GM03348 (cell line): ENCODE measurements at places on chromosomes 13 and 19.

- no peak for DNase-seq
Observed at GRCh38 chr13:57933606-57934005, 302.1 kb downstream of the PCDH17 start.

DNA sequence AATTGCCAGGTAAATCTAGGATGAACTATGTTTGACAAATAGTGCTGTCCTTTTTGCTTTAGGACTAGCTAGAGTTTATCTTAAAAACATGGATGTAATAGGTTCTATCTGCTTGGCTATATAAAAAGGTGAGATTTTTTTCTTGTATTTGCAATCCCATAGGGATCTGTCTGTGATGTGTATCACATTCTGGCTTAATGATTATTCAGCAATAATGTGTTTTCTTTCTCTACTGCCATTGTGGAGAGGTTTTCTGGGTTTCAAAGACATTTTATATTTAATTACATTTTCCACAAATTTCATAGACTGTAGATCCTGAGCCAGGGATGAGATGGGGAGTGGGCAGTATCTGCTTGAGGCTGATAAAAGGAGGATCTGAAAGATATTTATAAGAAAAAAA lies 277.8 kb upstream of the SLITRK5 start:
- DNase-seq, result no peak

- peak; percentile 85 for DNase-seq
Observed at GRCh38 chr19:2549701-2550191, 73.8 kb downstream of the GADD45B start.

GRCh38 chr13:65911546-65912193 lies 1318.5 kb downstream of the PCDH9 start:
- peak; percentile 18 for DNase-seq

- DNase-seq, result no peak
Observed at GRCh38 chr13:110559429-110559943, 2.0 kb downstream of the RAB20 start.

DNA sequence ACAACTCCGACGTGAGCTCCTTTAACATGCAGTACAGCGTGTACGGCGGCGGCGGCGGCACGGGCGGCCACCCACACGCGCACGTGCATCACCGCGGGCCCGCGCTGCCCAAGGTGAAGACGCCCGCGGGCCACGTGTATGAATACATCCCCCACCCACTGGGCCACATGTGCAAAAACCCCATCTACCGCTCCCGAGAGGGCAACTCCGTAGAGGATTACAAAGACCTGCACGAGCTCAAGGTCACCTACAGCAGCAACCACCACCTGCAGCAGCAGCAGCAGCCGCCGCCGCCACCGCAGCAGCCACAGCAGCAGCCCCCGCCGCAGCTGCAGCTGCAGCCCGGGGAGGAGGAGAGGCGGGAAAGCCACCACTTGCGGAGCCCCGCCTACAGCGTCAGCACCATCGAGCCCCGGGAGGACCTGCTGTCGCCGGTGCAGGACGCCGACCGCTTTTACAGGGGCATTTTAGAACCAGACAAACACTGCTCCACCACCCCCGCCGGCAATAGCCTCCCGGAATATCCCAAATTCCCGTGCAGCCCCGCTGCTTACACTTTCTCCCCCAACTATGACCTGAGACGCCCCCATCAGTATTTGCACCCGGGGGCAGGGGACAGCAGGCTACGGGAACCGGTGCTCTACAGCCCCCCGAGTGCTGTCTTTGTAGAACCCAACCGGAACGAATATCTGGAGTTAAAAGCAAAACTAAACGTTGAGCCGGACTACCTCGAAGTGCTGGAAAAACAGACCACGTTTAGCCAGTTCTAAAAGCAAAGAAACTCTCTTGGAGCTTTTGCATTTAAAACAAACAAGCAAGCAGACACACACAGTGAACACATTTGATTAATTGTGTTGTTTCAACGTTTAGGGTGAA lies 6.6 kb downstream of the SLITRK5 start:
- DNase-seq, result no peak

DNA sequence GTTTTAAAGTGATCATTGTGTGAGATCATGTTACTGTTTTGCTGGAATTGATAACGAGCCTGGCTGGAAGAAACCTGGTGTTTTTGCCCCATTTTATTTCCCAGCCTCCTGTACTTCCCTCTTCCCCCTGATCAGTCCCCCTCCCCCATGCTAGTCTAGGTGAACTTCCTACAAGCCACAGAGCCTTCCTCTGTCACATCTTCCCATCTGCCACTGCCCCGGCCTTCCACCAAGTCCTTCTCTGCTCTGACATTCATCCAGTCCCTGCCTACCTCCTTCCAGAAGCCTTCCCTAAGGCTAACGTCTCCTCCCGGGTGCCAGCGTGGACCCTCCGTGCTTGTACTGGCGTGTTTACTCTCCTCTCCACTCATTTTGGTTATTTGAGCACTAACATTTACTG lies 14.3 kb downstream of the FARP1 start:
- no peak for DNase-seq

DNA sequence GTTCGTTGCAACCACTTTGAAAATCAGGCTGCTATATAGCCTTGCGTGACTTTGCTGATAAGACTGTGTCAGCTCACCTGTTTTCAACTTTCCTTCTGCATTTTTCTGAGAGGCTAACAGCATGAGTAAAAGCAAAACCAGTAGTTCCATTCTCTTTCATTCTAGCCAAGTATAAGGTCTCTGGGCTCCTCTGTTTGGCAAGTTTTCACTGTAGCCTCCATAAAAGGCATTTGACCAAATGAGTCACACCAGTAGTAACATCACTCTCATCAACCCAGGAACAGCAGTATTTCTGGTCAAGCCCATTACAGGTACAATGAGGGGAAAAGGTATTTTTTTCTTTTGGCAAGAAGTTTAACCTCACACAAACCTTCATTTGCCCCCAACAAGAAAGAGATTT lies 1149.8 kb upstream of the MIR17HG start:
- peak; percentile 13 for DNase-seq

GRCh38 chr19:53991224-53992113 lies at the start of gene CACNG6:
TSS of gene CACNG6 (plus strand) at chr19:53991637. CDS start at chr19:53992878, 1,241 bp downstream.
- DNase-seq, result peak; percentile 48

- DNase-seq, result peak; percentile 16
Observed at GRCh38 chr13:83221813-83222241, 660.4 kb downstream of the SLITRK1 start.

- DNase-seq, result no peak
Observed at GRCh38 chr19:45653634-45654033, 14.4 kb upstream of the GIPR start.

- no peak for DNase-seq
Observed at GRCh38 chr19:10881403-10882107, 10.2 kb downstream of the CARM1 start.

DNA sequence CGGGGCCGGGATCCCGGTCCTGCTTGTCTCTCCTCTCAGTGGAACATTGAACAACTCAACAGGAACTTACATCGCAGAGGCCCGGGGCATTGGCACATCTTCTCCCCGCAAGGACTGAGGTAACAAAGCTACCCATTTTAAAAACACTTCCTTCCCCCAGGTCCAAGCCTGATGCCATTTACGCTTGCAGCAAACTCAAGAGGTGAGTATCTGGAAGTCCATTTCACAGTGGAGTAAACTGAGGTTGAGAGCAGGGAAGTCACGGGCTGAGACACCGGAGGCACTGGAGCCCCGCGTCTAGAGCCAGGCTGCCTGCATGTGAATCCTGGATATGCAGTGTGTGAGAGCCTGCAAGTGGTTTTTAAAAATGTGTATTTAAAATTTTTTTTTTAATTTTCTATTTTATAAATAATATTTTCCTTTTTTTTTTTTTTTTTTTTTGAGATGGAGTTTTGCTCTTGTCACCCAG lies 492 bp upstream of the PGLYRP1 start:
- no peak for DNase-seq

DNA sequence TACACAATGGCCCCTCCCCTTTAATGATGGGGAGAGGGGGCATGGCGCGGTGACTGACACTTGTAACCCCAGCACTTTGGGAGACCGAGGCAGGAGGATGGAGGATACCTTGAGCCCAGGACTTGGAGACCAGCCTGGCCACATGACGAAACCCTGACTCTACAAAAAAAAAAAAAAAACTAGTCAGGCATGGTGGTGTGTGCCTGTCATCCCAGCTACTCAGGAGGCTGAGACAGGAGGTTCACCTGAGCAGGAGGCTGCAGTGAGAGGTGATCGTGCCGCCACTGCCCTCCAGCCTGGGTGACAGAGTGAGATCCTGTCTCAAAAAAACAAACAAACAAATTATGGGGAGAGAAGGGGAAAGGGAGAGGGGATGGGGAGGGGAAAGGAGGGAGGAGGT lies 13.8 kb upstream of the ZBTB7A start:
- no peak for DNase-seq

DNA sequence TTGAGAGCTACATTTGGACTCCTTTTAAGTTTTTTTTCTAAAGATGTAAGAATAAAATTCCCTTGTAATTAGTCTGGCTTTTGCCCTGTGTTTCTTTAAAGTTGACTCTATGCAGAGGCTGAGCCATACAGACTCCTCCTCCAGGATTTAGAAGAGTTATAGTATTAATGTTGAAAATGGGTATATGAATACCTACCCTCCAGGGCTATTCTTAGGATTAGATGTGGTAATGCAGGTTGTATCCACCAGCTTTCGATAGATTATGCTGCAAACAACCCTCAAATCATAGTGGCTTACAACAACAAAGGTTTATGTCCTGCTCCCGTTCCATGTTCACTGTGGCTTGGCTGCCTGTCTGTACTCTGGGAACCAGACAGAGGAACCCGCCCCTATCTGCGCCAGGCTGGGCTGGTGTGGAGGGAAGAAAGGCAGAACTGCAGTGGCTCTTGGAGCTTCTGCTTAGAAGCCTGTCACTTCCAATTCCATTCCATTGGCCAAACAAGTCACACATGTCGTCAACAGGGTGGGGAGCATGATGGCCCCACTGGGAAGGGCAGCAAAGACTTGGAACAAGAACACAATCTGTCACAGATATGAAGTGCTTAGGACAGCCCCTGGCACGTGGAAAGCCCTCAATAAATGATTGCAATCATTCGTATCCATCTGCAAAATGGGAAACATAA lies 290.8 kb downstream of the FOXO1 start:
- peak; percentile 12 for DNase-seq

DNA sequence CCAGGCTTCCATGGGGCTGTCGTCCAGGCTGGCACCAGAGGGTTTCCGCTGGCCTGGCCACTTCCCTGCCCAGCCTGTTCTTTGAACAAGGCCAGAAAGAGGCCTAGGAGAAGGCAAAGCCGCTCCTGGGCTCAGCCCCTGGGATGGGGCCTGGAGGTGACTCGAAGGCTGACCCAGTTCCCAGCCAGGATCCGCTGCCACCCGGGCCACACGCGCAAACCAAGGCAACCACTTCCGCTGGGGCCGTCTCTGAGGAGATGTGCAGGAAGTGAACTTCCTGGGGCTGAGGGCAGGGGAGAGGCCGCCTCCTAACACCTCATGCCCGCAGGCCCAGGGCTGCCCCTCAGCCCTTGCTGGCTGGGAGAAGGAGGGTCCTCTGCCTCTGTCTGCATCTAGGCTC lies 15.2 kb downstream of the PLEKHF1 start:
- no peak for DNase-seq

- no peak for DNase-seq
Observed at GRCh38 chr19:11617180-11618062, 20.1 kb downstream of the ZNF627 start.

- peak; percentile 33 for DNase-seq
Observed at GRCh38 chr13:110509971-110510786, 51.3 kb downstream of the RAB20 start.

DNA sequence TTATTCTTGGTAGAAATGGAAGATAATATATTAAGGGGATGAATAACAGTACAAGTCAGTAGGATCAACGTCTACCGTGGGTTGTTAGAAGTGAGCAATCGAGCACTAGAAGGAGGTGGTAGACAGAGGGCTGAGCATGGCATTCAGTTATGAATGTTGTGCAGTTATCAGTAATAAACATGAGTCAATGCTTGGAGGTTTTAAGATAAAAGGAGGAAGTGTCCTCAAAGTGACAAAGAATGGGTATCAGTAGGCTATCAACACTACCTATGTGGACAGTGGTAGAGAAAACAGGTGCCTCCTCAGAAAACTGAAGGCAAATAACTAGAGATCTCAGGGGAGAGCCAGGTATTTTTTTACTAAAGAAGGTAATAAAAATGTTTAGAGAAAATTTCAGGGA lies 1607.0 kb downstream of the PCDH9 start:
- no peak for DNase-seq

DNA sequence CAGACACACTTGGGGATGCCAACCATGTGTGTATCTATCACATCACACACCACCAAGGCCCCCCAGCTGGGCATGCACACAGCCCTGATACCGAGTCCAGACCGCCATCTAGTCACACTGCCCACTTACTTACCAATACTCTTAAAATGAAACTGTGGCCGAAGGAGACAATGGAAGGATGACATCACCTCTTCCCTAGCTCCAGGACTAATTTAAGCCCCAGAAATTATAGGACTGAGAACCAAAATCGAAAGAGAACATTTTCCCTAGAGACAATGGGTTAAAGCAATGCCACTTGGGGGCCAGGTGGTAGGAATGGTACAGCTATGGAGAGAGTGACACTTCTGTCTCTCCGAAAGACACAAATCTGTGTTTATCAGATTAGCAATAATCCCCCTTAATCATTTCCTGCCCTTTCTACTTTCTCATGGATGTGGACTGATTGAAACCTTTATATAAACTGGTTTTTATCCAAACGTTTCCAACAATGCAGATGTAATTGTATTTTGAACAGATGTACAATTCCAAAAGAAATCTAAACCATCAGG lies 663 bp upstream of the GGACT start:
- no peak for DNase-seq

DNA sequence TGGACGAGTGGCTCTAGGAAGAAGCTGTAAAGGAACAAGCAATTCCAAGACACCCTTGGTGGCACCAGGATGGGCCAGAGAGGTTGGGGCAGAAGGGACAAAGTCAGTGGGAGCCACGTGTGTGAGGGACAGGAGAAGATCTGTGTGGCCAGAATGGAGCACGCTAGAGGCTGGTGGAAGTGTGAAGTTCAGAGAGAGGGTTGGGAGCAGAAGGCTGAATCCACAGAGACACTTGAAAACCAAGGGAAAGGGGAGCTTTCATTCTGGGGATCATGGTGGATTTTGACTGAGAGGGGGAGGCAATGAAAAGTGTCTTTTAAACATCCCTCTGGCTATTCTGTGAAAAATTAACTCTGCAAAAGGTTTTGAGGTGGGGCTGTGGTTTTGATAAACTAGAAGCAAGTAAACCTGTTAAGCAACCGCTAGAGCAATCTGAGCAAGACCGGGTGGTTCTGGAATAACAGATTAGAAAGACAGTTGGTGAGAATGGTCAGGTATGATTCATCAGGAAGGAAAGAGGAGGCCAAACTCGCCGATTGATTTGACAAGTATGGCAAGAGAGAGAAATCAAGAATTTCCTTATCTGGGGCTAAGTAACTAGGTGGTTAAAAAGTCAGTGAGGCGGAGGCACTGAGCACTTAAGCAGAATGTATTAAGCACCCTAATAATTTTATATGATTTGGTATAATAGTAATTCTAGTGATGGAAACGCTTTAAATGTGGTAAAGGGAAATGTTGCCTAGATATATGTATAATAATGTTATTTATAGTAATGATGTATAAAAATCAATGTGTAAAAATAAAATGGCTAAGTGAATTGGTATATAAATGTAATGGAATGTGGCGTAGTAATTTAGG lies 140.0 kb downstream of the MYO16 start:
- DNase-seq, result no peak

- DNase-seq, result no peak
Observed at GRCh38 chr19:16048583-16048982, 27.7 kb upstream of the TPM4 start.
